Peyer's patch (tissue), 4 donors: ENCODE measurements at places on chromosomes 16 and 17. TPM values are rescaled to one million over a fixed set of nuclear protein-coding genes. Genes with fewer than 3 reads are reported as not detected.

DNA sequence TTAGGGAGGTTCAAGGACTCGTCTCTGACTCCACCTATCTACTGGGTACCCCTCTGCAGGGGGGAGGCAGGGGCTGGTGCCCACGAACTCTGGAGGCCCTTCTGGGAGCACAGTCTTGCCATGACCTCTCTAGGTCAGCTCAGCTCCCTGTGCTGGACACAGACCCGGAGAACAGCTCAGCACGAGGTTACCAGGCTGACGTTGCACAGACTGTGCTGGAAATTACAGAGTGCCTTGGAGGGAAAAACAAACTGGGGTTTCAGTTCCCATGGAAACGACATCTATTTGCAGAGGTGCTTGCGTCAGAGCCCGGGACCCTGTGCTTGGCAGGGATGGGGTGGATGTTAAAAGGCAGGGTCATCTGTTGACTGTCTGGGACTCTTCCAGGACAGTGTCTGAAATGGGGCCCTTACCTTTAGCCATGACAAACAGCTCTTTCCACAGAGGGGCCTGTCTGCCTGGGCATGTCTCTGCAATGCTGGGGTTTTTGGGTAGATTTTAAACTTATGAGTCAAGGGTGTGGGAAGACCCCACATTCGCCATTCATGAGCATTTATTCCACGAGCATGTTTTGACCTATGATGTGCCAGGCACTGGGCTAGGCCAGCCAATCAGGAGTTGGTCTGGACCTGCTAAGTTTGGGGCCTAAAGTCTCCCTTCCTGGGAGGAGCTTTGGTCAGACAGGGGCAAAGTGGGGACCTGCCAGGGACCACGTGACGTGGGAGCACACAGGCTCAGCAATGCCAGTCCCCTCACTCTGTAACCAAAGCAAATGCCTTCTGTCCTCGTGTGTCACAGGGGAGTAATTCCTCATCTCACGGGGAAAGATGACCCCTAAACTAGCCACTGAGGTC is 22.5 kb downstream of the CCR7 start:
- H3K4me1 ChIP-seq = peaks cover 27% of the 10 kb centered on the region
- H3K4me3 ChIP-seq = no peak overlapping the region
- DNase-seq = no peak
- no peaks in the 10 kb centered on the region for H3K36me3 ChIP-seq

- H3K27ac ChIP-seq = no peak overlapping the region
- no peak for DNase-seq
- no peak overlapping the region for H3K4me3 ChIP-seq
- no peaks in the 10 kb centered on the region for H3K36me3 ChIP-seq
- H3K4me1 ChIP-seq = no peaks in the 10 kb centered on the region
- no peaks in the 10 kb centered on the region for H3K27me3 ChIP-seq
Measured at GRCh38 chr16:72043058-72043457, 11.2 kb upstream of the HP start.

DNA sequence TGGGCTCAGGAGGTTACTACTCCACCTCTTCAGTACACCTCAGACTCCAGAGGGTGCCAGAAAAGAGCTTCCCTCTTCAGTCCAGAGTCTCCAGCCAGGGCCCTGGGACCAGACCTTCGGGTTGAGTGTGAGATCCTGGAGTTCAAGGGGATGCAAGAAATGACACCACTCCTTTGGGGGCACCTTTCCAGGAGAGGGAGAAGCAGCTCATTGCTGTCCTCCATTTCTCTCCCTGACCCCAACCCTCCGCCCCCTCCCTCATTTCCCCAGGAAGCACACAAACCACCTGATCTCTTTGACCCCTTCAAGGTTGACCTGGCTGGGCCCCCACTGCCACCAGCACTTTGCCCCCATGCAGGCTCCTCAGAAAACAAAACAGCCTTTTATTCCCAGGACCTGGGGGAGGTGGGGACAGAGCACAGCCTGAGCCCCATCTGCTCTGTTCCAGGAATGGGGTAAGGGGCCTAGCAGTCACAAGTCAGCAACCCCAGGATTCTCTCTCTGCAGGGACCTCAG is 21.4 kb downstream of the CDH5 start:
- no peak overlapping the region for H3K27ac ChIP-seq
- H3K27me3 ChIP-seq = no peaks in the 10 kb centered on the region
- DNase-seq = peak; percentile 11
- H3K4me3 ChIP-seq = no peak overlapping the region

- no peaks in the 10 kb centered on the region for H3K27me3 ChIP-seq
- DNase-seq = no peak
- H3K36me3 ChIP-seq = no peaks in the 10 kb centered on the region
- no peak overlapping the region for H3K4me3 ChIP-seq
- H3K4me1 ChIP-seq = no peaks in the 10 kb centered on the region
Measured at GRCh38 chr17:876272-876671, 94.1 kb downstream of the MRM3 start.

DNA sequence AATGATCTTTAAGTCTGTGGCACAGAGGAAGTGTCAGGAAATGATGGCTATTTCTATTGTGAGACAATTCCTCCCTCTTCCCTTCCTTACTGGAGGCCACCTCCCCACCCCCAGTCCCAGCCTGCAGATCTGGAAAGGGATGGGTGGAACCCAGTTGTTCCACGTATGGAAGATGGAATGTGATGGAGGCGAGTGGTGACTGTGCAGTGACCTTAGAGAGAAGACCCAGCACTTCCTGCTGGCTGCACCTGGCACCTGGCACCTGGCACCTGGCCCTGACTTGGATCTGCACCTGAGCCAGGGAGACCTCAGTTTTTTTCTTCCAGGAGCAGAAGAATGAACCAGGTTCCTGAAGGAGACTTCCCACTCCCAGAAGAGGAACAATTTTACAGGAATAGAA is 33.0 kb upstream of the TMC5 start:
- H3K27ac ChIP-seq = peak overlapping the region; percentile 10
- no peaks in the 10 kb centered on the region for H3K36me3 ChIP-seq
- H3K4me1 ChIP-seq = peaks cover 9% of the 10 kb centered on the region
- no peak overlapping the region for H3K4me3 ChIP-seq
- peak; percentile 83 for DNase-seq

DNA sequence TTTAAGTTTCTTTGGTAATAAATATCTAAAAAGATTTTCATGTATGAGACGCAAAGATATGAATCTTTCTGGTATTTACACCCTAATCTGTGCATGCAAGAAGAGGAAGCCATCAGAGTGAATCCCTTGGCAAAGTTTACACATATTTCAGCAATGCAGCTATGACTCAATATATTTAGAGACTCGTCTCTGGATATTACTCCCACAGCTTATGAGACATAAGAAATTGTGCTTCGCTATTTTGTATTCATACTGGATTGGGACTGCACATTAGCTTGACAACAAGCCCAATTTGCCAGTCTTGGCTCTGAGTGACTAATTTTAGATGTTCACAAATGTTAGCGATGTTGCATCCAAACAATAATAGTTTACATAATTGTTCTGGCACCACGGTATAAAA is 532.0 kb downstream of the CDH11 start:
- no peak for DNase-seq
- H3K27ac ChIP-seq = no peak overlapping the region
- no peaks in the 10 kb centered on the region for H3K27me3 ChIP-seq
- H3K36me3 ChIP-seq = no peaks in the 10 kb centered on the region
- H3K4me3 ChIP-seq = no peak overlapping the region
- H3K4me1 ChIP-seq = no peaks in the 10 kb centered on the region

GRCh38 chr17:56752263-56752836 is 81.4 kb downstream of the C17orf67 start:
- H3K4me1 ChIP-seq = no peaks in the 10 kb centered on the region
- no peaks in the 10 kb centered on the region for H3K27me3 ChIP-seq
- H3K4me3 ChIP-seq = no peak overlapping the region
- DNase-seq = no peak
- no peaks in the 10 kb centered on the region for H3K36me3 ChIP-seq

DNA sequence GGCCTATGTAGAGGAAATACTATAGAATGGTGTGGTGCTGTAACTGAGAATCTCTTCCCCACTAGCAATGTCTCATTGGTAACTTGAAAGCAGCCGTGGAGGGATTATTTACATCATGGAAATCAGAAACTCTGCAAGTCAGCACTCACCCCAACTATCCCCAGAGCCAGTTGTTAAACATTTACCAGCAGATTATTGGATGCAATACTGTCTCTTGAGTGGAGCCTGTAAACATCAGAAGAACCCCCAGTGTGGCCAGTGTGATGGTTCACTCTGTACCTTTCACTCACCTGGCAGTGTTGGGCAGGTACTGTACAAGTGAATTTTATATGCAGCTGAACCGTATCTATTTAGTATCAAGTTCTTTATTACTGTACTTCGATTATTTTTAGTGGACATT is 299.8 kb upstream of the SALL1 start:
- no peak overlapping the region for H3K27ac ChIP-seq
- no peak for DNase-seq
- H3K4me3 ChIP-seq = no peak overlapping the region
- H3K36me3 ChIP-seq = no peaks in the 10 kb centered on the region
- H3K27me3 ChIP-seq = no peaks in the 10 kb centered on the region

DNA sequence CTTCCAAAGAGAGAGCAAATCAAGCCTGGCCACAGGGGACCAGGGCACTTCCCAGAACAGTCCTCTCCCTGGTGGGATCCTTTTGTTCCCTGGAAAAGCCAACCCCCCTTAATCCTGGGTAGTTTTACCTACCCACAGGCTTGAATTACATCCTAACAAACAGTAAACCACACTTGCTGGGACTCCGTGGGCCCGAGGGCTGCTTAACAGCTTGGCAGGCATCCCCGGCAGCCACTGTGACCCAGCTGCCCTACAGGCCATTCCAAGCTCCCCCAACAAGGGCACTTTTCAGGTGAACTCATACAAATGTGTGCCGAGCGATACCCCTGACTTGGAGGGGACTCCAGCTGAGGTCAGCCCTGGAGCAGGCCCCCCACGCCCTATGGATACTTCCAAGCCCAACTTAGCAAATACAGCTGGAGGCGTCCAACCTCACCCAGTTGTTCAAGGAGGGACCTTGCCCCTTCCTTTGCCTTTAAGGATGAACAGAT is 26.4 kb downstream of the ADCY9 start:
- no peak overlapping the region for H3K4me3 ChIP-seq
- no peak overlapping the region for H3K27ac ChIP-seq
- no peaks in the 10 kb centered on the region for H3K4me1 ChIP-seq
- H3K27me3 ChIP-seq = no peaks in the 10 kb centered on the region

- no peaks in the 10 kb centered on the region for H3K27me3 ChIP-seq
- H3K27ac ChIP-seq = peak overlapping the region; percentile 99
- no peaks in the 10 kb centered on the region for H3K36me3 ChIP-seq
- peak; percentile 91 for DNase-seq
- H3K4me1 ChIP-seq = peaks cover 59% of the 10 kb centered on the region
Measured at GRCh38 chr17:57086069-57086930, 1.3 kb downstream of the AKAP1 start.

DNA sequence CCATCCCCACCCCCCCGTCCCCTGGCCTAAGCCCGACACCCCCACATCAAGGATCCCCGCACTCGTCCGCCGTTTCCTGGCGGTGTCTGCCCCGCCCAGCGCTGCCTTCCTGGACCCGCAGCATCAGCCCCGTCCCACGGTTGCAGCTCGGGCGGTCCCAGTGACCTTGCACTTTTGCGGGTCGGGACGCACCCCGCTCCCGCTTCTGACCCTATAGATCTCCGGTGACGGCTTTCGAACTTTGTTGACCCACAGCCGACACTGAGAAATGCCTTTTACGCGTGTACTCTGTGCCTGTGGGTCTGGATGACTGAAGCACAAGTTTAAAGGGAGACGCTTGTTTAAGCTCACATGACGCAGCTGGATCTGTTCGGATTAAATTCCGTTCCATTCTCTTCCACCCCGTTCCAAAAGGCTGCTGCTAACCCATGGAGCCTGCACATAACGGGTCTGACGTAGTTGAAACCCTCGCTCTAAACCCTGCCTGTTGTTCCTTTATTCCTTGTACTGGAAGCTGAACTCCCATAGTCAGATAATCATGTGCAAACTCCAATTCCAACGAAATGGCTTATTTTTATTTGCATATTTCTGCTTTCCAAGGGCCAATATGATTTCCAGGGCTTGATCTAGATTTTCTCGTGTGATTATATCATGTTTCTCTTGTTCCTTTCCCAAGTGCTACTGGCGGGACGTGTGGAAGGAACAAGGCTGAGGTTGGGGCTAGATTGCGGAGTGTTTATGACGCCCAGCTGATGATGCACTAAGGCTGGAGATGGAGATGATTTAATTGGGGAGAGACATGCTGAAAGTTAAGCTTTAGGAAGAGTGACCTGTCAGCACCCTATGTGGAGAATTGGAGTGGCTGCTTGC is 834 bp downstream of the FLYWCH1 start:
- DNase-seq = peak; percentile 39
- no peaks in the 10 kb centered on the region for H3K4me1 ChIP-seq
- no peaks in the 10 kb centered on the region for H3K27me3 ChIP-seq
- peak overlapping the region; percentile 87 for H3K27ac ChIP-seq
- no peaks in the 10 kb centered on the region for H3K36me3 ChIP-seq

- H3K27me3 ChIP-seq = no peaks in the 10 kb centered on the region
- no peak overlapping the region for H3K27ac ChIP-seq
- DNase-seq = no peak
- no peaks in the 10 kb centered on the region for H3K4me1 ChIP-seq
- no peaks in the 10 kb centered on the region for H3K36me3 ChIP-seq
Measured at GRCh38 chr16:69463876-69464275, 39.5 kb downstream of the CYB5B start.

GRCh38 chr17:79517827-79518584 is 92.8 kb downstream of the RBFOX3 start:
- H3K4me3 ChIP-seq = no peak overlapping the region
- no peaks in the 10 kb centered on the region for H3K4me1 ChIP-seq
- DNase-seq = no peak
- no peaks in the 10 kb centered on the region for H3K27me3 ChIP-seq

DNA sequence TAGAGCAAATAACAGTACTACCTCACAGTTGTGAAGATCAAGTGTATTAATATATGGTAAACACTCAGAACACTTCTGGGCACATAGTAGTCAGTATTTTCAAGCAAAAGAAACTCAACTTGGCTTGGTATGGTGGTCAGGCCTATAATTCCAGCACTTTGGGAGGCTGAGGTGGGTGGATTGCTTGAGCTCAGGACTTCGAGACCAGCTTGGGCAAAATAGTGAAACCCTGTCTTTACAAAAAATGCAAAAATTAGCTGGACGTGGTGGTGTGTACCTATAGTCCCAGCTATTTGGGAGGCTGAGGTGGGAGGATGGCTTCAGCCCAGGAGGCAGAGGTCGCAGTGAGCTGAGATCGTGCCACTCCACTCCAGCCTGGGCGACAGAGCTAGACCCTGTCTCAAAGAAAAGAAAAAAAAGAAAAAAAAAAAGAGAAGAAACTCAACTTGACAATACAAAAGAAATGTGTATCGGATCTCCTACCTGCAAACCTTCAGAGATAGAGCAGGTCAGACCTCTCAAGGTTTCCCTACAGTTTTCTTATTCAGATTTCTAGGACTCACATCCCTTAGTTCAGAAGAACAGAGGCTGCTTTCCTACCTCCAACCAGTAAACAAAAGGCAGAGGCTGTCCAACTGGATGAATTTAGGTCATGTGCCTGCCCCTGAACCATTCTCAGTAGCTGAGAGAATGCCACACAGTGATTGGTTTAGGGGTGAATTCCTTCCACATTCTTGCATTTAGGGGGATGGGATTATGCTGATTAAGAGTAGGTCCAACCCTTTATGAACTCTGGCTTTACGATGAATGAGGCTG is 1.7 kb upstream of the KPNA2 start:
- H3K27me3 ChIP-seq = no peaks in the 10 kb centered on the region
- no peak overlapping the region for H3K27ac ChIP-seq
- H3K4me1 ChIP-seq = no peaks in the 10 kb centered on the region
- no peak overlapping the region for H3K4me3 ChIP-seq
- no peak for DNase-seq

- no peak for DNase-seq
Measured at GRCh38 chr16:28191364-28191960, 20.3 kb downstream of the XPO6 start.

EMP2 gene
- total RNA-seq = 27.5 TPM

STAT5A gene
- total RNA-seq = 11.2 TPM

CDK5R1 gene
- total RNA-seq = 1.9 TPM

OTOA gene
- total RNA-seq = not detected

TP53TG3B gene
- total RNA-seq = not detected

PITPNM3 gene
- total RNA-seq = 5.4 TPM

NPW gene
- total RNA-seq = not detected
